Activated naive CD4-positive, alpha-beta T cell treated with anti-CD3 and anti-CD28 coated beads, Interleukin-2, amount 50 U/mL, for 16 hours (primary cell): ENCODE measurements at places on chromosomes 5 and 9.

GRCh38 chr9:5042661-5043178, 57.6 kb downstream of the JAK2 start:
- DNase-seq, result no peak

DNA sequence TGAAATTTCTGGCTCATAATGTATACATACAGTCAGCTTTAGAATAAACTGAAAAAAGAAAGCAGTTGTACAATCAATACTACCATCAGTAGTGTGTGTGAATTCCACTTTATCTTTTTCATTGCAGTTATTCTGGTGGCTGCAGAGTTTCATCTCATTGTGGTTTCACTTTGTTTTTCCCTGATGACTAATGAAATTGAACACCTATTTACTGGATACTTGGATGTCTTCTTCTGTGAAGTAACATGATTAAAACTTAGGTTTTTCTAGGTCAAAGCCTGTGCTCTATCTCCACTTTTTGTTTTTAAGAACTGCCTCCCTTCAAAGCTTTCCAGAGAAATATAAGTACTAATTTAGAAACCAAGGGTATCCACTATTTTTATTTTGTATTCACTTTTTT, 174.3 kb downstream of the TRPM3 start:
- no peak for DNase-seq

- DNase-seq, result no peak
Measured at GRCh38 chr9:132011896-132012295, 67.8 kb downstream of the MED27 start.

DNA sequence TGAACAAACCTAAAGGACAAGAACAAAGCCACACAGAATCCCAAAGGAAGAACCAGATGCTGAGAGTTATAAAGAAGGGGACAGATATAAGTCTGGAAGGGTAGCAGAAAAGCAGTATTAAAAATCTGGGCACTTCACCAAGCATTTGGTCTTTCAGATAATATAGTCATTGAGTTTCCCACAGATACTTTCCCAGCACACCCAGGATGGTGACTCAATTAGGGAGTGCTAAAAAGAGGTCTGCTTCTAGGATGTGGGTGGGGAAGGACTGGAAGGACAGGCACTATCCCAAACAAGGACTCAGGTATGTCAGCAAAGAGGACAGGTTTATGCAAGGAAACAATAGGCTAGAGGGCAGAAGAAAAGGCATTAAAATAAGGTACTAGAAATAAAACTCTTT, 59.3 kb downstream of the DIAPH1 start:
- no peak for DNase-seq

- DNase-seq, result no peak
Measured at GRCh38 chr9:97820373-97820772, 32.7 kb upstream of the FOXE1 start.

DNA sequence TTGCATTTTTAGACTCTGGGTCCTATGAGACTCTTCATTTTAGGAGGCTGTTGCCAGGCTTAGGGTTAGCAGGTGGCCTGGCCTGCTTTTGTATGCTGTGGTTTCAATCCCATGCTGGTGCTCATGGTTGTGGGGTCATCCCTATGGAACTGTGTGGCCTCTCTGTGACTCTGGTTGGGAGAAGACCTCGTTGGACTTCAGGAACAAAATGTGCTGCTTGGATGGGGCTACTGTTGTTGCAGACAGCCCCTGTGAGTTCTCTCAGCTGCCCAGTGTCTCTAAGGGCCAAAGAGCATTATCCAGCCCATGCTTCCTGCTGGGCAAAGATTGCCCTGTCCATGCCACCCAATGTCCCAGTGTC, 169.5 kb upstream of the S1PR3 start:
- DNase-seq, result no peak

DNA sequence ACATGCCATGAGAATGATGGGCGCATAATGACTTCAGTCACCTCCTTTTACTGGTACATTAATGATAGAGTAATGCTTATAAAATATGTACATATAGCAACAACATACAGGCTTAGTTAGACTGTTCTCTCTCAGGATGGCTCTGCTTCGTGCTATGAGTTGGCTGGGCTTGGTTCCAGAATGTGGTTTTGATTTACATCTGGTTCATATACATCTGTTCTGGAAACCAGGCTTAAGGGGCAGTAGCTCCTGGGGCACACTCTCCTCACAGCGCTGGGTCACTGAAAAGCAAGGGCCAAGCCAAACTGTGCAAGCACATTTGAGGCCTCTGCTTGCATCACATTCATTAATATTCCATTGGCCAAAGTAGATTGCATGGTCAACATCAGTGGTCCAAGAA, 44.9 kb downstream of the PCSK1 start:
- no peak for DNase-seq

- DNase-seq, result no peak
Measured at GRCh38 chr5:140734354-140734753, 34.1 kb downstream of the ZMAT2 start.

DNA sequence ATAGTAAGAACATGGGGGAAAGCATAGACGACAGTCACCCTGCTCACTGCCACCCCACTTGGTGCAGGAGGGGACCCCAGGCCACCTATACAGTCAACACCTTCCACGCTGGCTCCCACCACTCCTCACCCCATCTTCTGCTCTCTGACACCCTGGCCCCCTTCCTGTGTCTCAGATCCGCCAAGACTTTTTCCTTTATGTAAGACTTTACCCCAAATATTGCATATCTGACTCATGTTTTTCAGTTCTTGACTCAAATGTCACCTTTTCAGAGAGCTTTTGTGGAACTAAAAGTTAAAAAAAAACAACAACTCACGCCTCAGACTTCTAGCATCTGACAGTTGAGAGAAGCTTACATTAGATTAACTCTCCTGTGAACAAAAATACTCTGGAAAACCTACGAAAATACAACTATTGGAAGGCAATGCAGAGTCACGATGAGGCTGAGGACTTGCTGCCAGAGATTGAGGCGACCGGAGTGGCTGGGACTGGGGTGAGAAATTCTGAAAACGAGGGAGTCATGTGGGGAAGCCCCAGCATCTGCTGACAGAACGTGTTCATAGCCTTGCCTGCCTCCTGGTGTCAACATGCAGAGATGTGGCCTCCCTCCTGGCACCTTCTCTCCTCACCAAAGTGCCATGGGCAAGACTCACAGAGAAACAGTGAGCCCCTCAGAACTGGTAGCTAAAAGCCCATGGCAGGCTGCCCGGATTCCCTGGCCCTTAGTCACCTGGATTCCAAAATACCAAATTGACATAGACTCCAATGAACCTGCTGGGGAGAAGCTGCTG, 22.4 kb upstream of the FCN2 start:
- DNase-seq, result no peak

- DNase-seq, result no peak
Measured at GRCh38 chr5:13985731-13986418, 41.4 kb upstream of the DNAH5 start.

DNA sequence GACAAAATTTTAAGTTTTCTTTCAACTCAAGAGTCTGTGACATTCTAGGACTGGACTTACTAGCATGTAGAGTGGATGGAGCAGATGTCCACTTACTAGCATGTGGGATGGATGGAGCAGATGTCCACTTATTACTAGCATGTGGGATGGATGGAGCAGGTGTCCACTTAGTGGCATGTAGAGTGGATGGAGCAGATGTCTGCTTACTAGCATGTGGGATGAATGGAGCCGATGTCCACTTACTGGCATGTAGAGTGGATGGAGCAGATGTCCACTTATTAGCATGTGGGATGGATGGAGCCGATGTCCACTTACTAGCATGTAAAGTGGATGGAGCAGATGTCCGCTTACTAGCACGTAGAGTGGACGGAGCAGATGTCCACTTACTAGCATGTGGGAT, 2.4 kb downstream of the SLC36A1 start:
- DNase-seq, result no peak

DNA sequence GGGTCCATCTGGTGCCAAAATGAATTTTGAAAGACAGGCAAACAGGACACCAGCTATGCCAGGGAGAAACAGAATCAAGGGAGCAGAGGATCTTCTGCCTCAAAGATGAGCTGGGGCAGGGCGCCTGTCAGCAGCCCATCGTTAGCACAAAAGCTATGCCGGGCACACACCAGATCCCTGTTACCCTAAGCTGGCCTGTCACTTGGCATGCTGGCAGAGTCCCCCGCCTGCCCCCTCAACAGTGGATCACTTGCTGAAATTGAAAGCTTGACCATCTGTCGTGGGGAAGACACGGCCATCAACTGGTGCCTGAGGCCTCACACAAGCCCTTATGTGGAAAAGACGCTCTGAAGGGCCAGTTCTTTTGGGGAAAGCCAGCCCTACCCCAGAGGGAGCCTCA, 256.4 kb downstream of the EBF1 start:
- DNase-seq, result no peak

- DNase-seq, result no peak
Measured at GRCh38 chr5:151739395-151739794, 19.0 kb downstream of the ATOX1 start.

DNA sequence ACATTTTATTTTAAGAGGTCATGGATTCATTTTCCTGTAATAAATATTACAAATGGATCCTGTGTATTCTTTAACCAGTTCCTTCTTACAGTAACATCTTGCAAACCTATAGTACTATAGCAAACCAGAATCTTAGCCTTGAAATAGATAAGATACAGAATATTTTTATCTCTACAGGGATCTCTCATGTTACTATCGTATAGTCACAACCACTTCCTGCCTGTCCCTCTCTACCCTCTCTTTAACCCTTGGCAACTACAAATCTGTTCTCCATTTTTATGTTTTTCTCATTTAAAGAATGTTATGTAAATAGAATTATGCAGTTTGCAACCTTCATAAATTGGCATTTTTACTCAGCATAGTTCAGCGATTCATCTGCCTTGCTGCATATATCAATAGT, 454.0 kb downstream of the DIRAS2 start:
- DNase-seq, result no peak

GRCh38 chr9:101131326-101131725, 102.8 kb downstream of the PLPPR1 start:
- no peak for DNase-seq

GRCh38 chr9:97980479-97980803, 2.7 kb upstream of the ANP32B start:
- no peak for DNase-seq

- DNase-seq, result no peak
Measured at GRCh38 chr9:126550891-126551351, 62.8 kb upstream of the LMX1B start.

DNA sequence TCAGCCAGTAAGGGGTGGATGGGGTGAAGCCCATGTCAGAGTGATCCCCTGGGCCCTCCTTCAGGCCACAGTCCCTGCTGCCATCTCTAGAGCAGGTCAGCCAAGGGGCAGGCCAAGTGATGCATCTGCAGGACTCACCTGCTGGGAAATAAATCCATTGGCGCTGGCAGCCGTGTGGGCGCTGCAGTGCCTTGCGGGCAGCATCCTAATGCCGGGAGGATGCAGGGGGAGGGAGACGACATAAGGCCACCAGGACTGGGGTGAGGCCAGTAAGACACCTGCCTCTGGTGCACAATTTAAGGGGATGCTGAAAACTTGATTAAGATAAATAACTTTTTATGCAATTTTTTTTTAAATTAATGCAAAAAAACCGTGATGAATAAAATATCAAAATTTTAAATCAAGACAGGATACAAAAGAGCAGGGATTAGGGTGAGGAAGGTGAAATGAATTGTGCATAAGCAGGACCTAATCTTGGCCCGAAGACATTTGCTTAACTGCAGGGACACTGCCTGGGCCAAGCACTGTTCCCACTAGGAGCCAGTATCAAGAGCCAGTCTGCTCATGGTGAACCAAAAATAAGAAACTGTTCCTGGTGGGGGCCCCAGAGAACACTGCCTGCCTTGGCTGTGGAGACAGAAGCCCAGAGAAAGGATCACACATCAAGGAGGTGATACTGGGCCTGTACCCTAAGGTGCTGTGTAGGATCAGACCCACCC, 67.5 kb upstream of the CPLX2 start:
- DNase-seq, result no peak

DNA sequence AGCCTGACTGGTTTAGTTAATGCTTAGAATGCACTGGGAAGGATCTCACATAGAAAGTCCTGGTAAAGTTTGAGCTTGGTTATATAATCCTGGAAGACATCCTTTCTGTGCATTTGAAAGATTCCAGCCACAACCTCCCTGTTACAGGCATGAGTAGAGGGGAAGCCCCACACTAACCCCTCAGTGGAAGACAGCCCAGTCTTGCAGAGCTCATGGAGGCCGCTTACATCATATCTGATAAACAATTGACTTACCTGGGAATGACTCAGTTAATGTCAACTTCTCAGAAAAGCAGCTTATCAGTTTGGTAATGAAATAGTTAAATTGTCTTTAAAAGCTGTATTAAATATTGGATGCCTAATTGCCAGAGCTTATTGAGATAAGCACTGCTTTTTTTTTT, 28.1 kb upstream of the PDE8B start:
- DNase-seq, result no peak

- DNase-seq, result no peak
Measured at GRCh38 chr5:171315386-171315891, 6.4 kb downstream of the TLX3 start.

DNA sequence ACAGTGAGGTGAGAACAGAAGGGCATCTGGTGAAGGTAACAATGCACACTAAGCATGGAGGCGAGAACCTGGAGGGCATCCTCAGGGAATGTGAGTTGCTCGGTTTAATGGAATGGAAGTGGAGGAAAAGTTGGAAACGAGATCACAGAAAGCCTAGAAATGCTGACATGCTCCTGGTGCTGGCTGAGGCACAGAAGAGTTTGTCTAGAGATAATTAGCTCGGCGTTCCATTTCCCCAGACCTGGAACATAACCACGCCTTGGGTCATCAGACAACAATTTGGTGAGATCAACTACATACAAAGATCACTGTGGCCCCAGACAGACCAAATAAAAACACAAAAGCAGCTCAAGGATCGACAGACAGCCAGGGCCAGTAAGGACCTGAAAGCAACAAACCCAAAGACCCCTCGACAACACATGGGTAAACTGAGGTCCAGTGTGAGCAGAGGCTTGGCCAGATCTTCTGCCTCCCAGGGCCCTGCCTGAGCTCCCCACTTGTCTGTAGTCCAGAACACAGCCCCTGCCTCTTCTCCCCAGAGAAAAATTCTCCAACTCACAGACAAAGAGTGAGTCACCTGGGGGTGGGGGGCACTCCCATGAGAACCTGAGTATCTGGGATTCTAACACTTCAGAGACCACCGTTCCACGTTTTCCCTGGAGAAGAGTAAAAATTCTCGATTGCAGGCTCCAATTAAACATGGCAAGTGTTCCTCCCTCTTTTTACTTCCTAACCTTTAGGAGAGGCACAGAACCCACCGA, 52.5 kb downstream of the SHB start:
- no peak for DNase-seq

DNA sequence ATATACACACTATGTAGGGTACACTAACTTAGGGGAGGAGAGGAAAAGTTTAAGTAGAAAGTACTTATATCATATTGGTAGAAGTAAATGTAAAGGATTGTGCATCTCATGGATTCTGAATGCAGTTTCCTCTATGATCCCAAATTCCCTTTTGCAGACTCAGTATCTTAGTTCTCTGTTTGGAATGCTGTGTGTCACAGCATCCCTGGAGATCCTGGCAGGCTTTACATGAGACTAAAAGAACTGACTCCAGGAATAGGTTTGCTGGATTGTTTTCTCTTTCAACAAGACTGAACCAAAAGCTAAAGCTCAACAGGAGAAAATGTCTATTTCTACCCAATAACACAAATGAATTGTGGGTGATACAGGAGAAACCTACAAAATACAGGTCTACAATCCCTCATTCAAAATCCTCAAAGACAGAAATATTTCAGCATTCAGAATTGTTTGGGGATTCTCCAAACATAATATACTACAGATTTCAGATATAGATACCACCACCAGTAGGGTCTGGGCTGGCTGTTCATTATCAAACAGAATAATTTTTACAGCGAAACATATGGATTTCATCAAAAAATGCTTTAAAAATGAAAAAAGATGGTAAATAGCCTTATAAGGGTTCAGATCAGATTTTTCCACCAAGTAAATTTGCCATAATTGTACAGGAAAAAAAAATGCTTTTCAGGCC, 324.7 kb upstream of the GRAMD2B start:
- no peak for DNase-seq
